NCI-H748 treated with DMSO at 0.1 percent for 48 hours (cell line): ENCODE measurements at places on chromosomes 1 and 21.

- no peak for DNase-seq
These were observed 10.3 kb downstream of the ITGB2 start for GRCh38 chr21:44910229-44911067.

DNA sequence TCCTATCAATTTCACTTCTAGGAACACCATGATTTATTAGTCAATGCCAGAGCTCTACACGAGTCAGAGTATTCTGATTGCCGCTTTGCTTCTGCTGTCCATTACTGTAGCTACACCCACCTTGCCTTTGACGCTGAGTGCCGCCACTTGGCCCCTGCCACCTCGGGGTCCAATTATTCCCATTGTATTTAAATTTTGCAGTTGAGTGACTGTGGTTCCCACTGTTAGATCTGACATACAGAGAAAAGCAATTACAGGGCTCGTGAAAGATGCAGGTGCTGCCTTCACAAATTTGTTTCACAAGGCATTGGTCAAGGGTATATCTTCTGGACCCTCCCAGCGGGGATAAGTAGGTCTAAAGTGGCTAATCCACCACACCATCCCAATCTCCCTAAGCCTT is 428.9 kb downstream of the SIPA1L2 start:
- no peak for DNase-seq

- no peak for DNase-seq
These were observed 28.6 kb downstream of the LRIG2 start for GRCh38 chr1:113101588-113101987.

DNA sequence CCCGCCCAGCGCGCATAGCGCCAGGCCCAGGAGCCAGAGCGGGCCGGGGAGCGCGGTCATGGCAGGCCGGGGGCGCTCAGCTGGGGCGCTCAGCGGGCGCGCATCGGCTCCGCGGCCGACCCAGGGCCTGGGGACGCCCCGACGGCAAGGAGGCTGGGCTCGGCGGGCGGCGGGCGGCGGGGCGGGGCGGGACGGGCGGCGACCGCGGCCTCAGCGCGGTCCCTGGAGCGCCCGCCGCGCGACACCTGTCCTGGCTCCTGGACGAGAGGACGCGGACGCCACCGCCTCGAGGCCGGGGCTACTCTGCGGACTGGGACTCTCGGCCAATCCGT is 273 bp downstream of the BMP8B start:
- no peak for DNase-seq

DNA sequence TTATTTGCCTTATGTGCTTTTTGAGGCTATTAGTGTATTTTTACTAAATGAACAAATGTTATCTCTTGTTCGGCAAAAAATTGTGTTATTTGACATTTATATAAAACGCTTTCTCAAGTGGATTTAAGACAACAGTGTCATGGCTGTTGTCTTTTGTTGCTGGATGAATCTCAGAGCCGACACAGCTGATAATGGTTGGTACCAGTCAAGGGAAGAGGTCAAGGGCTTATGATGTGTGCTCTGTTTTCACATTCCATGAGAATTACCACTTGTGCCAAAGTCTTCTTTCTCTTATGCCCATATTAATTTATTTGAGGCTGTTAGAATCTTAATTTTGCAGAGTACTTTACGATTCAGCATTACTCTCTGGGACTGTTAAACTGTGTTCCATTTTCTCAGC is 17.9 kb upstream of the CD101 start:
- no peak for DNase-seq

DNA sequence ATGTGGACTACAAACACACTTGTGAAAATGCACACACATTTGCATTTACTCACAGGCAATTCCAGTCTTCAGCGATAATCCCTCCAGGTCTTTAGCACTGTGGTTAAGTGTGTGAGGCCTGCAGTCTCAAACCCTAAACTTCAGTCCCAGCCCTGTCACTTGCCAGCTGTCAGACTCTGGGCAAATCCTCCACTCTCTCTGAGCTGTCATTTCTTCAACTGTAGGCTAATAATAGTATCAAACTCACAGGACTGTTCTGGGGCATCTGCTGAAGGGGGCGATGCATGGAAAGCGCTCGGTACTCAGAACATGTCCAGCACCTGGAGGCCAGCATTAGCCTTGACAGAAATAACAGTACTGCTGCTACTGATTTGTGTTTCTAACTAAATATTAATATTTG is 48.2 kb downstream of the NEK2 start:
- DNase-seq, result no peak

GRCh38 chr1:78855258-78855657 is 151.3 kb downstream of the ADGRL4 start:
- DNase-seq, result no peak

DNA sequence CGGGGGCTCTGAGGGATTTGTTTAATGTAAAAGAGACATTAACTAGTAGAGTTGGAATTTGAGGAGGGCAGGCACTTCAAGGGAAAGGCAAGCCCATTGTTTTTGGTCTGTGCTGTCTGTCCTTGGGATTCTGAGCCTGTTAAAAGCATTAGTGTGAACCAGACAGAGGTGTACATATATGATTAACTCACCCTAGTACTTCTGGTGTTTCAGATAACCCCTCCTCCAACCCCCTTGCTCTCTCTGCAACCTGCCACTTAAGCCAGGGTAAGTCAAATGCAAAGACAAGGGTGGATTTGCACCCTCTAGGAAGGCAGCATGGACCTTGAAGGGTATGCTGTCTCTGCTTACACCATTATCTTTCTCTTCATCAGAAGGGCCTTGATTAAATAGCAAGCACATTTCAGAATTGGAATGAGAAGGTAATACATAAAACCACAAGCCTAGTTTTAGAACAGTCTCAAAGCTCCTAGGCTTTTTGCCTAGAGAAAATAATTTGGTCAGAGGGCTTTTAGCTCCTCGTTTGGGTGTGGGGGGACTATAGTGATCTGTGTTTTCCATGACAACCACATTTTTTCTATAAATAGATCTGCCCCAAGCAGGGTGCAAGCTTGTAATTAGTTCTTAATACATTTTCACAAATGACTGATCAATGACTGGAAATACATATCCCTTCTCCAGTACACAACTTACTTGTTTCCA is 120.7 kb upstream of the SGIP1 start:
- DNase-seq, result no peak

- DNase-seq, result no peak
These were observed 2.2 kb downstream of the TBX15 start for GRCh38 chr1:118985640-118986554.

- DNase-seq, result no peak
These were observed 77.4 kb downstream of the S1PR1 start for GRCh38 chr1:101314244-101314643.

DNA sequence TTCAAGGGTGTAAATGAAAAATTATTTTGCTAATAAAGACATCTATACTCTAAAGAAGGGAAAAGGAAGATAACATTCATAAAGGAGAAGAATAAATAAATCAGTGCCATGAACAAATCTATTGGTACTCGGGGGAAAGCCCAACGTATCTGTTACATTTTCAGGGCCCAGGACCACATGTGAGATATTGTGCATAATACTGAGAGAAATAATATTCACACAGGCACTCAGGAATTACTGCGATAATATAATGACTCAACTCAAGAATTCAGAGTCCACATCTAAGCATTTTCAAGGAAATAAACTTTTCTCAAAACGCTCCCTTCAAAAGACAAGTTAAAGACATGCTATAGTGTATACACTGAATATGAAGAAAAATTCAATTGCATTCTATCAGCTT is 108.8 kb downstream of the SMYD2 start:
- no peak for DNase-seq

GRCh38 chr21:32753818-32754585 is 17.6 kb downstream of the PAXBP1 start:
- no peak for DNase-seq

- no peak for DNase-seq
These were observed 29.0 kb downstream of the LMX1A start for GRCh38 chr1:165327538-165327937.

- no peak for DNase-seq
These were observed 477 bp downstream of the SNAP47 start for GRCh38 chr1:227735539-227736285.

- no peak for DNase-seq
These were observed 4.3 kb downstream of the ADAMTS1 start for GRCh38 chr21:26840912-26841311.

GRCh38 chr1:192010406-192010805 is 147.9 kb upstream of the RGS18 start:
- no peak for DNase-seq
